ENCODE measurements at places on chromosomes 6 and 20. TPM values are rescaled to one million over a fixed set of nuclear protein-coding genes. Genes with fewer than 3 reads are reported as not detected.

The RUNX2 gene
- 1.8 TPM for total RNA-seq

The PROKR2 gene
- not detected for total RNA-seq

The PTGIS gene
- total RNA-seq, result not detected

The HSD17B8 gene
- total RNA-seq, result 12.3 TPM

The MROH8 gene
- 5.9 TPM for total RNA-seq

The OR2H2 gene
- total RNA-seq, result not detected

The OLIG3 gene
- total RNA-seq, result not detected

The TLDC2 gene
- total RNA-seq, result not detected

The L3MBTL3 gene
- total RNA-seq, result 28.0 TPM

The TRIM40 gene
- not detected for total RNA-seq

The C20orf144 gene
- total RNA-seq, result 0.27 TPM

The ATRN gene
- 13.0 TPM for total RNA-seq

The AVP gene
- not detected for total RNA-seq

The ZDHHC14 gene
- total RNA-seq, result 20.5 TPM

The LPA gene
- total RNA-seq, result not detected

The SS18L1 gene
- total RNA-seq, result 9.0 TPM

The UBD gene
- total RNA-seq, result not detected

The SIGLEC1 gene
- not detected for total RNA-seq

The SOX12 gene
- 6.1 TPM for total RNA-seq

The MEI4 gene
- total RNA-seq, result not detected

The TRIM31 gene
- total RNA-seq, result not detected

The MAN1A1 gene
- total RNA-seq, result 18.1 TPM

The FIG4 gene
- total RNA-seq, result 19.8 TPM

The CST7 gene
- 0.86 TPM for total RNA-seq

The PTCHD4 gene
- total RNA-seq, result not detected

The ANKRD66 gene
- not detected for total RNA-seq
